Activated naive CD4-positive, alpha-beta T cell treated with anti-CD3 and anti-CD28 coated beads for 36 hours (primary cell): ENCODE measurements at places on chromosomes 6 and 20. TPM values are rescaled to one million over a fixed set of nuclear protein-coding genes. Genes with fewer than 3 reads are reported as not detected.
A peak's percentile ranks its signal among the peaks of the same experiment; 100 is the strongest.

- H3K4me1 ChIP-seq, result peaks cover 4% of the 10 kb centered on the region
- no peak overlapping the region for H3K27ac ChIP-seq
- no peak overlapping the region for H3K4me3 ChIP-seq
- DNase-seq, result no peak
- no peaks in the 10 kb centered on the region for H3K27me3 ChIP-seq
Observed at GRCh38 chr20:43803276-43803675, 76.5 kb upstream of the GTSF1L start.

- H3K27me3 ChIP-seq, result peaks cover 14% of the 10 kb centered on the region
- no peak for DNase-seq
- H3K36me3 ChIP-seq, result no peaks in the 10 kb centered on the region
- H3K4me3 ChIP-seq, result no peak overlapping the region
- no peak overlapping the region for H3K27ac ChIP-seq
- H3K4me1 ChIP-seq, result no peaks in the 10 kb centered on the region
Observed at GRCh38 chr6:46963039-46963438, 41.3 kb upstream of the ADGRF5 start.

Gene SIRPB2
- total RNA-seq, result not detected

Gene SALL4
- total RNA-seq, result not detected

- peaks cover 3% of the 10 kb centered on the region for H3K36me3 ChIP-seq
- no peak overlapping the region for H3K27ac ChIP-seq
- H3K27me3 ChIP-seq, result no peaks in the 10 kb centered on the region
- H3K4me3 ChIP-seq, result no peak overlapping the region
Observed at GRCh38 chr6:34259529-34260069, 10.8 kb upstream of the SMIM29 start.

GRCh38 chr6:137798846-137799245 is 68.2 kb upstream of the TNFAIP3 start:
- H3K27ac ChIP-seq, result peak overlapping the region; percentile 71
- H3K4me3 ChIP-seq, result no peak overlapping the region
- no peaks in the 10 kb centered on the region for H3K36me3 ChIP-seq
- peaks cover 61% of the 10 kb centered on the region for H3K4me1 ChIP-seq
- DNase-seq, result peak; percentile 72

Gene COL20A1
- not detected for total RNA-seq

Gene SIRPD
- not detected for total RNA-seq

Gene DCDC2
- total RNA-seq, result not detected

- H3K27ac ChIP-seq, result no peak overlapping the region
- no peaks in the 10 kb centered on the region for H3K4me1 ChIP-seq
- H3K27me3 ChIP-seq, result peaks cover 3% of the 10 kb centered on the region
Observed at GRCh38 chr6:71130277-71130676, 158.3 kb upstream of the OGFRL1 start.

DNA sequence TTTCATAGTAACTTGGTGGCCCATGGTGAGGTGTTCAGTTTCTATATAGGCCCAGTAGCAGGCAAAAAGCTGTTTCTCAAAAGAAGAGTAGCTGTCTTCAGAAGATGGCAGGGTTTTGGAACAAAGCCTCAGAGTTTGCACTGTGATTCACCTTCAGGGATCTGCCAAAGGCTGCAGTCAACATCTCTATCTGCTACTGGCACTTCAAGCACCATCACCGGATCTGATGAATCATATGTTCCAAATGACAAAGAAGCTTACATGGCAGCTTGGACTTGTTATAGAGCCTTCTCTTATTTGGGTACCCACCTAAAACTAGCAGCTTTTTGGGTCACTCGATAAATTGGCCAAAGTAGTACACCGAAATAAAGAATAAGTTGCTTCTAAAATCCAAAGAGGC is 39.5 kb downstream of the PKIB start:
- no peak overlapping the region for H3K4me3 ChIP-seq
- H3K27ac ChIP-seq, result no peak overlapping the region
- H3K4me1 ChIP-seq, result no peaks in the 10 kb centered on the region
- no peaks in the 10 kb centered on the region for H3K36me3 ChIP-seq
- H3K27me3 ChIP-seq, result no peaks in the 10 kb centered on the region
- DNase-seq, result no peak

GRCh38 chr6:46246081-46246480 is 75.3 kb upstream of the ENPP5 start:
- no peak overlapping the region for H3K4me3 ChIP-seq
- no peak overlapping the region for H3K27ac ChIP-seq
- no peaks in the 10 kb centered on the region for H3K36me3 ChIP-seq
- H3K4me1 ChIP-seq, result no peaks in the 10 kb centered on the region
- H3K27me3 ChIP-seq, result peaks cover 3% of the 10 kb centered on the region

Gene CALHM4
- total RNA-seq, result not detected

Gene ADTRP
- 49.4 TPM for total RNA-seq

- H3K36me3 ChIP-seq, result no peaks in the 10 kb centered on the region
- no peaks in the 10 kb centered on the region for H3K4me1 ChIP-seq
- H3K27ac ChIP-seq, result no peak overlapping the region
- H3K4me3 ChIP-seq, result no peak overlapping the region
- peaks cover 9% of the 10 kb centered on the region for H3K27me3 ChIP-seq
- no peak for DNase-seq
Observed at GRCh38 chr6:75250552-75250951, 7.0 kb upstream of the COX7A2 start.

DNA sequence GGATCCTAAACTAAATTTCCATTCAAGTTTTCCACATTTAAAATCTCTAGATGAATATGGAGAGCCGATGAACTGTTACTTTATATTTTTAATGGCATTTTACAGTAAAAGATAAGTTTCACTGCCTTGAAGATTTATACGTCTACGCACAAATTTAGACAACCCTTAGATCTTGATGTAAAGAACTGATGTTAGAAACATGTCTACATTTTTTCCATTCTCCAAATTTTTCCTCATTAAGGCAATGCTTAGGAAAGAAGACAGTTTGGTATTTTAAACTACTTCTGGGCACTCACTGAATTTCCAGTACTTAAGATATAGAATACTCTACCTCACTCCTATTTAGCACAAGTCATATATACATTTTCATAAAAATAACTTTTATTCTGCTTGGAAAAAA is 45.4 kb downstream of the ME1 start:
- H3K4me1 ChIP-seq, result no peaks in the 10 kb centered on the region
- H3K27ac ChIP-seq, result no peak overlapping the region
- no peak overlapping the region for H3K4me3 ChIP-seq
- DNase-seq, result no peak
- H3K27me3 ChIP-seq, result peaks cover 3% of the 10 kb centered on the region
- H3K36me3 ChIP-seq, result no peaks in the 10 kb centered on the region

DNA sequence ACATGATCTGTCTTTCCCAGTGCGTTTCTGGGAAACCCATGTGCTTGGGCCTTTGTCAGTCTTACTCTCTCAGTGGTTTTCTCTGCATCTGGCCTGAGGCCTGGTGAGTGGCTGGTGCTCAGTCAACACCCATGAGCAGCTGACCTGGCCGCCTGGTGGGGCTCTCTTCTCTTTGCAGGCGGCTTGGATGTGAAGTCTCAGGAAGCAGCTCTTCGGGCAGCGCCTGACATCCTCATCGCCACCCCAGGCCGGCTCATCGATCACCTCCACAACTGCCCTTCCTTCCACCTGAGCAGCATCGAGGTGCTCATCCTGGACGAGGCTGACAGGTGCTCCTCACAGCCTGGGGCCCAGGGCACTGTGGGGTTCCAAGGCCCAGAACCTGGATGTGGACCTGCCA is 10.8 kb downstream of the DDX27 start:
- no peaks in the 10 kb centered on the region for H3K4me1 ChIP-seq
- H3K36me3 ChIP-seq, result peaks cover 41% of the 10 kb centered on the region
- H3K27me3 ChIP-seq, result no peaks in the 10 kb centered on the region
- no peak overlapping the region for H3K4me3 ChIP-seq
- H3K27ac ChIP-seq, result no peak overlapping the region

Gene SOBP
- total RNA-seq, result 0.26 TPM

Gene WFDC12
- total RNA-seq, result not detected
